Stimulated activated CD4-positive, alpha-beta T cell treated with anti-CD3 and anti-CD28 coated beads, Interleukin-1b, Interleukin-23, amount 100 ng/mL, for 1 hour (primary cell): ENCODE measurements at places on chromosomes 5 and 9.

DNA sequence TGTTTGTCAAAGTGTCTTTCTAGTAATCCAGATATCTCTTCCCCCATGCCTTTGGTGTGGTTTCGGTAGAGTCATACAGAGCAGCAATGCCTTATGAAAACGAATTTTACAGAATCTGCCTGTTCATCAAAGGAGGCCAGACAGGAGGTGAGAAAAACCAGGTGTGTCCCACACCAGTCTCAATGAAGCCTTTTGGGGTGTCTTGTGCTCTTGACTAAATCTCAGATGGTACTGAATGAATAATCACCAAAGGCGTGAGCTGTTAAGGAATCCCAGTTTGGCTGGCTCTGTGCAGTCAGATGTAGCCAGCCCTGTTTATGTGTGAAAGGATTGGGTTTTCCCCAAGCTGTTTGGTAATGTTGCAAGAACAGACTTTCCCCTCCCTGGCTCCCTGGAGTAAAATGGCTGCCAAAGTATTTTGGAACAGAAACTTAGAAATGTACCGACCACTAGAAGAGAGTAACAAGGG lies 70.8 kb upstream of the CDKN2B start:
- DNase-seq, result peak; percentile 9

- no peak for DNase-seq
These were observed 9.0 kb upstream of the MOB3B start for GRCh38 chr9:27538647-27539046.

- DNase-seq, result no peak
These were observed 61.6 kb upstream of the C9orf72 start for GRCh38 chr9:27634879-27635278.

GRCh38 chr5:61969347-61969746 lies 336.7 kb upstream of the KIF2A start:
- DNase-seq, result no peak

GRCh38 chr5:150073677-150074076 lies 12.7 kb downstream of the CSF1R start:
- no peak for DNase-seq

- no peak for DNase-seq
These were observed 151.4 kb upstream of the RETREG1 start for GRCh38 chr5:16768184-16768583.

DNA sequence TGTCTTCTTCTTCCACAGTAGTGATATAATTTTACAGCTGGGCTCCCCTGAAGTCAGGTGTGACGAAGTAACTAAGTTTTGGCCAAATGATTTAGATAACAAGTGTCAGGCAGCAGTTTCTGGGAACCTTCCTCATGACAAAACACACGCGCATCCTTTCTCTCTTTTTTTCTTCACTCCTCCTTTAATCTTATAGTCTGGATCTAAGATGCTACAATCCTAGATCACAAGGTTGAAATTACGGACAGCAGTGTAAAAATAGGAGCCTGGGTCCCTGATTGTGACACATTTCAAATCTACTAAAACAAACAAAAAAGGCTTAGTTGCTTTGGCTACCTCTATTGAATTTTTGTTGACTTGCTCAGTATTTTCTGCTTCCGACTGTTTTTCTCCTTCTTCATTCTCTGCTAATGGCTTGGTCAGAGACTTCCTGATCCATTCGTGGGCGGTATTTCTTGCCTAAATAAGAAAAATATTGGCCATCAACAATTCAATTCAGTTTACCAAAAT lies 36.1 kb downstream of the FAM114A2 start:
- no peak for DNase-seq

- no peak for DNase-seq
These were observed 131.5 kb upstream of the GRHPR start for GRCh38 chr9:37290940-37291485.

DNA sequence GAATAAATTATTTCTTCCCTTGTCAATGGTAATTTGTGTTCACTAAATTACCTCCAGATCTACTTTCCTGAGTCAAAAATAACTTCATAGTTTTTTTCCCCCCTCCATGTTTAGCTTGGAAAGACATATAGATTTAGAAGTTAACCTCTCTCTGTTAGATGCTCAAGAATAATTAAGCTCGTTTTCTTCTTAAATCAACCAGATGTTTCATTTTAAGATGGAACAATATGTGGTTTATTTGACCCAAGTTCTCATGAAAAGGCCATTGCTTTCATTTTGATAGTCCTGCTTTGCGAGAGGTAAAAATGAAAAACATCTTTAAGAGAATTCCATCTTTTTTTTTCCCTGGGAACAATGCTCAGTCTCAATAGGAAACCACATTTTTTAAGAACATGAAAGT lies 27.7 kb upstream of the GAS1 start:
- no peak for DNase-seq

DNA sequence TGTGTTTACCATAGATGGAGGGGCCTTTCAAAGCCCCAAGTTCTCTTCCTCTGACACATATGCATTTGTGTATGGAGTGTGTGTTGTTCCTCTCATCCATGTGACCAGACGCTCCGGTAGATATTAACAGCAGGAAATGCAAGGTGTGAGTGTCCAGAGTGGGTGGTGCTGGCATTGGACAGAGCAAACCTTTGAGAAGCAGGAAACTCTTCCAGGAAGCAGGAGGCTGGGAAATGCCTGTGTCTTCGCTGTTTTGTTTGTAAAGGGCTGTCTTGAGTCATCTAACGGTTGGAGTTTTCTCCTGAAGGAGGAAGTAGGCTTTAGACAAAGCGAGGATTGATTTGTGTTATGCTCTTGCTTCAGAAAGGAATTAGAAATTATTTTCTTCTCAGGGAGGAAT lies 370.9 kb downstream of the PLK2 start:
- DNase-seq, result no peak

GRCh38 chr9:13941714-13942113 lies 372.2 kb downstream of the NFIB start:
- DNase-seq, result no peak

DNA sequence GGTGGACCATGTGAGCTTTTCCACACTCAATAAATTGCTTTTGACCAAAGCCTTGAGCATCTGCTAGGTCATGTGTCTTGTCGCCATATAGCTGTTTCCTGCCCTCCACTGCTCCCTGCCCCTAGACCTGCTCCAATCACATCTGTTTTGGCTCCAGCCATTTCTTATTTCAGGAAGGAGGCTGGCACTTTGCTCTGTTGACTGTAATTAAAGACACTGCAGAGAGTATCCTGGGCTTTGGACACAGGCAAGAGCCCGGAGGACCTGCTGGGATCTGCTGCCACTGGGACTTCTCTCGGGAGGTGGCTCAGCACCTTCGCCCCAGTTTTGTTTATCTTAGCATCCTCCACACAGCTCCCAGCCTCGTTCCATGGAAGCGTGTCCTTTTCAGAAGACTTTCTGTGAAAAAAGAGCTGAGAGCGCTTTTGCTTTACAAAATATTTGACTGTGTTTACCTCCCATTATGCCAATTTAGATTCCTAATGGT lies 153.2 kb downstream of the MED10 start:
- DNase-seq, result no peak

DNA sequence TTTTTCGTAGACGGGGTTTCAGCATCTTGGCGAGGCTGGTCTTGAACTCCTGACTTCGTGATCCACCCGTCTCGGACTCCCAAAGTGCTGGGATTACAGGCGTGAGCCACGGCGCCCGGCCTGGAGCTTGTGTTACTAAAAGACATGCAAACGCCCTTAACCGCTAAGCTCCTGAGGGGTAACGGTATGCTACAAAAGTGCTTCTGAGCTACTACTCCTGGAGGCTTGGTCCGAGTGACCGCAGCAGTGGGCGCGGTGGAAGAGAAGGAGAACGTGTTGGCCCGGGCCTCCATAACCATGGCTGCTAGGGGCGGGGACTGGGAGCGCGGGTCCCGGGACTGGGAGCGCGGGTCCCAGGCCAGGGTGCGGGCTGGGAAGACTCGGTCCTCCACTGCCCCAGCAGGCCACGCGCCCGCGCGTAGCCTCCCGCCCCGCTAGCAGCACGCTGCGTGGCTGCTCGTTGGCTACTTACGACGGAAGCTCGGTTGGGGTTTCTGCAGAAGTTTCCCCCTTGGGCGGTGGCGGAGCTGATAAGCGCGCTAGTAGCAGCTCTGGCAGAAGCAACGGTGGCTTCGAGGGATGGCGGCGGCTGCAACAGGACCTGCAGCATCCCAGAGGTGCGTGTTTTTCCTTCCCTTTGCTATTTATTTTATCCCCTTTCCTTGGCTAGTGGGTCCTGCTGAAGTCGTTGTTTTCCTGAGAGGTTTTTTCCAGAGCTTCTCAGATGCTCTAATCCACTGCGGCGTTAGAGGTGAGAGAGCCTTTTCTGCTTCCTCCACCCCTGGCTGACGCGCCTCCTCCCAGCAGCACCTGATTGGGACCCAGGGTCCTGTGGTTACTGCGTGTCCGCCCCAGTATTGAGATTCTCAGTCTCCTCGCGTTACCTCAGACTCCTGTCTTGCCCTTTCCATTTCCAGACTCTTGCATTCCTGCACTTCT lies 69.2 kb upstream of the CCDC180 start:
- DNase-seq, result peak; percentile 35

- DNase-seq, result no peak
These were observed 46.3 kb downstream of the SRFBP1 start for GRCh38 chr5:122008061-122008460.

GRCh38 chr9:136860529-136860928 lies 5.6 kb downstream of the EDF1 start:
- no peak for DNase-seq
